Cardiac atrium fibroblast (primary cell): ENCODE measurements at places on chromosomes 7 and 10. TPM values are rescaled to one million over a fixed set of nuclear protein-coding genes. Genes with fewer than 3 reads are reported as not detected.

Gene VSTM4
- total RNA-seq = 3.1 and 3.6 TPM in 2 replicates

Gene KCND2
- 0.18 and 0.32 TPM in 2 replicates for total RNA-seq

Gene MKX
- total RNA-seq = not detected in 2 replicates

Gene MYL7
- not detected in 2 replicates for total RNA-seq

Gene DGKB
- total RNA-seq = under 0.01 TPM in 1 of 2 replicates, not detected in the other

Gene GIMAP5
- 1.3 TPM in 1 of 2 replicates, not detected in the other for total RNA-seq

Gene NUTM2B
- total RNA-seq = 0.16 and 0.18 TPM in 2 replicates

Gene ECHDC3
- 21.5 and 22.0 TPM in 2 replicates for total RNA-seq

Gene ITGB8
- 3.4 and 11.5 TPM in 2 replicates for total RNA-seq
